ENCODE measurements at places on chromosomes 4 and X.
A peak's percentile ranks its signal among the peaks of the same experiment; 100 is the strongest.

DNA sequence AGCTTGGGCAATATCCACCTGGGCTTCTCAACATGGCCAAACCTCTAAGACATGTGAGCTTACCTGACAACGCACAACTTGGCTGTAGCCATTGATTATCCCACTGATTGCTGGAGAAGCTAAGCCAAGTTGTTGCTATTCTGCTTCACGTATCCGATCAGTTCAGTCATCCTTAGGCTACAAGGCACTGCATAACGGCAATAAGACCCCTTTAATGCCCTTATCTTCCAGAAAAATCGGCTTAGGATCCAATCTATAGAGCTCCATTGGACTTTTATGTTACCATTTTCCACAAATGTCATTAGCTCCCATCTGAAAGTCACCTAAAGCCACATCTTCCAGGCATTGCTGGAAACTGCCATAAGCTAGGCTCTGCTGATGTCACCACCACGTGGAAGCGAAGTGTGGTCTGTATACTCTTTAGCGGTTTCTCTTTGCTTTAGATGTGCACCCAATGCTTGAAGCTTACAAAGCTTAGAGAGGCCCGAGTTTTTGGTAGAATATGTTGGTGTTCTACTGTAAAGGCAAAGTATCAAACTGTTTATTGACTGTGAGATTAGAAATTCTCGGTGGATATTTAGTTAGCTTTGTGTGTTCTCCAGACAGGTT is 163.1 kb downstream of the CPE start:
- peak; percentile 7 for DNase-seq

- DNase-seq = no peak
Observed at GRCh38 chrX:155544881-155545280, 67.9 kb downstream of the TMLHE start.

DNA sequence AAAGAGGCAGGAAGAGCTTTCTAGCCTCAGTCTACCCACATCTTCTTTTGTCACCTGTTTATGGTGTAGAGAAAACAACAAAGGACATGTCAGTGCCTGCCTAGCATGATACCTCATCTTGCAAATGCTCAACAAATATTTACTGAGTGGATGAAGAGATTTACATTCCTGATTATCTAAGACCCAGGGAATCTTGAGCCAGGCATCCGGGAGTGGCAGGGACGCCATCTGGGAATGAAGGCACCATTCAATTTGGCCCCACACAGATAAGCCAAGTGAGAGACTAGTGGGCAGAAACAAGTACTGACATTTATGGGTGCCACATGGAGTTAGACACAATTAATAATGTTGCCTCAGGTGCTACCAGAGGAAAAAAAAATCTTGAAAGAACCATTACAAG is 36.8 kb upstream of the CASK start:
- DNase-seq = no peak

DNA sequence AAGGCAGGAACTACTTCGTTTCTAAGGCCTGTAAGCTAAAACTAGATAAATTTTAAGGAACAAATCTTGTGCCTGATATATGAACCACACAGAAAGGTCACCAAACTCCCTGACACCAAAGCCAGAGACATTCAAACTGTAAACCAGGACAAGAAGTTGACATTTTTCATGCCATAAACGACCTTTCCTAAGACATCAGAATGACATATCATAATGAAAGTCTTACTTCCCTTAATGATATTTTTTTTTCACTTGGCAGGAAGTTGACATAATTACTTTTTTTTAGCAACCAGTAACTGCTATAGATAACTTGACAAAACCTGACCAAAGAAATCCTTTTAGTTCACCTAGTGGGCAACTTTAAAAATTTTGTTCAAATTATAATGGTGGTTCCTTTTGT is 231.5 kb upstream of the AGTR2 start:
- DNase-seq = no peak

- DNase-seq = no peak
Observed at GRCh38 chr4:108611365-108611764, 9.0 kb upstream of the RPL34 start.

DNA sequence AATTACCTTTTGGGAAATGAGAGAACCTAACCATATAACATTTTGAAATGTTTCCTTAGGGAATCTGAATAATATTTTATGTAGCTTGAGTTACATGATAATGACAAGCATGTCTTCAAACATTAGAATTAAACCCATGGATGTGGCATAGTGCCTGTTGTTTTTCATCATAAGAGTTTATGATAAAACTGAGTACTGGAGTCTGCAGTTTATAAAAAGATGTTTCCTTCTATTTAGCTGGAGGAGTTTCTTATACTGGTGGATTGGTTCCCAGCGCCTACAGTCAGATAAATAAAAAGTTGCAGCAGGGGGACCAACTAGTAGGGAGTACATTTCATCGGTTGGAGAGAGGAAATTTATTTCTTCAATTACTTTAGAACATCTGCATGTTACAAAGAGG is 70.1 kb upstream of the PCDH18 start:
- DNase-seq = no peak

DNA sequence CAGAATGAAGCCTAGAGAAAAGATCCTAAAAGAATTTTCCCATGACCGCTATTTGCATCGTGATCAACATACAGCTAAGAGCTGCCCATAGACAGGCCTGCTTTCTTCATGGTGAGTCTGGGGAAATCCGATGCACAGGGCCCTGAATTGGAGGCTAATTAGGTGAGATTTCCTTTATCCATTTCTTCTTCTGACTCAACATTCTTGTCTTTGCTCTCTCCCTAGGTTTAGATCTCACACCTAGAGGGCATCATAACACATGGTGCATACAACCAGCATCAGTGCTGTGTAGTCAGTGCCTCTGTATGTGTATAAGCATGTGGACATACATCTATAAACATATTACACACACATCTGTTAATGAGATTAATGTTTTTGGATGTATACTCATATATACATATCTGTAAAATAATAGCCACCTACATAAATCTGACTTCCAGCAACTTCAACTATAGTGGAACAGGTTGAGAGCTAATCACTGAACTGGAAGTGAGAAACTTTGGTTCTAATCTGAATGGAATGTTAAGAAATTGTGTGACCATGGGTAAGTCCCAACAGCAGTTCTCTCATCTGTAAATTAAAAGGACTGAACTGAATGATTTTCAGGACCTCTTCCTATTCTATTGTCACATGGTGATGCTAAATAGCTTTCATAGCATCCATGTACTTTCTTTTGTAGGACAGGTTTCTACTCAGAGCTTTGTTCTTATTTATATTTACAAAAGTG is 17.5 kb downstream of the GATB start:
- no peak for DNase-seq

- DNase-seq = peak; percentile 49
Observed at GRCh38 chrX:49282647-49283011, 13.0 kb downstream of the PPP1R3F start.

GRCh38 chrX:136491832-136492231 is 4.1 kb downstream of the BRS3 start:
- no peak for DNase-seq

DNA sequence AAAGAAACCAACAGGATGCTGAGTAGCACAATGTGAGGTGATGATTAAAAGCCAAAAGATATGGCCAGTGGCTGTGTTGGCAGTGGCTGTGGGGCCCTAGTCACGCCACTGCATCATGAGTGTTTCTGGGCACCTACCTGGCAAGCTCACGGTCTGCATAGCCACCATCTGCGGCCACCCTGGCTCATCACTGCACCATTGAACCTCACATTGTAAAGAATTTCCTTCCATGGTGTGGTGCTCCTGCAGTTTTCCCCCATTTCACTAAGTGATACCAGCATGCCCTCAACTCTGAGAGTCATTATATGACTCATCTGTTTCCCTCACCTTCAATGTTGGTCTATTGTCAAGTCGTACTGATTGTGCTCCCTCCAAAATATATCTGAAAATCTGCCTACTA is 45.5 kb upstream of the CLNK start:
- no peak for DNase-seq

DNA sequence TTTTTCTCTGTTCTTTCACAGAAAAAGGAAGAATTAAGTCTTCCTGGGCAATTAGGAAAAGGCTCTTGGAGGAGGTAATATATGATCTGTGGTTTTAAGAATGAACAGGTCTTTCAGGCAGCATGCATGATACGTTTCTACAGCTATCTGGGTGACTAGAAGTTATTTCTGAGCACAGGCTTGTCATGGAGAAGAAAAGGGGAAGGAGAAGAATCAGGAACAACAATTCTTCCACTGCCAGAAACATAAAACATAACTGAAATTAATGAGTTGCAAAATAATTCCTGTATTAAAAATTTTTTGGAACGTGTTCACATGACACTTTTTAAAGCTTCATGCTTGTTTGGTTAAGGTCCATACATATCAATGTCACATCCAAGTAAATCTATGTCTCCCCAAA is 17.7 kb upstream of the STIM2 start:
- DNase-seq = no peak

- no peak for DNase-seq
Observed at GRCh38 chr4:6591781-6592180, 16.8 kb downstream of the MAN2B2 start.

DNA sequence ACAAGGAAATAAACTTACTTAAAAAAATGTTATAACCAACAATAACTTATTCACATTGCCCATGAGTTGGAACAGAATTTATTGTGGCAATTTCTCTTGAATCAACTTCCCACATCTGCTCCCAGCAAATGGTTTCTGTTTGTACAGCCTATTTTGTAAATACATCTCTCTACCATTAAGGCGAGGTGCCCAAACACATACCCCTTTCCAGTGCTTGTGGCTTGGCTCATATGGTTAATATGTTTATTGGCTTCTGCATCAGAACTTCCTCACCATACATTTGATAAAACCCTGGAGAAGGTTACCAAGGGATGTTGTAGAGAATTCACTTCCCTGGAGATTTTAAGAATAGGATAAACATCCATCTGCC is 207.1 kb downstream of the SOWAHB start:
- no peak for DNase-seq

DNA sequence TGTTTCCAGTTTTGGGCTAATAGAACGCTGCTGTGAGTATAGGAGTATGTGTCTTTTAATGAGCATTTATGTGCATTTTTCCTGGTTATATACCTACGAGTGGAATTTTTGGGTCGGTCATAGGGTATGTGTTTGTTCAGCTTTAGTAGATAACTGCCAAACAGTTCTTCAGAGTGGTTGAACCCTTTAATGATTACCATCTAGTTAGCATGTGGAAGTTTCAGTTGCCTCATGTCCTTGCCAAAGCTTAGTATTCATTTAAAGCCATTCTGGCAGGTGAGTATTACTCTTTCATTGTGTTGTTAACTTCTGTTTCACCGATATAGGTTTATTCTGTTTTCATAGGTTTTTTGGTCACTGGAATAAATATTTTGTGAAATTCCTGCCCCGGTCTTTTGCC is 229.1 kb downstream of the ARHGAP10 start:
- no peak for DNase-seq

DNA sequence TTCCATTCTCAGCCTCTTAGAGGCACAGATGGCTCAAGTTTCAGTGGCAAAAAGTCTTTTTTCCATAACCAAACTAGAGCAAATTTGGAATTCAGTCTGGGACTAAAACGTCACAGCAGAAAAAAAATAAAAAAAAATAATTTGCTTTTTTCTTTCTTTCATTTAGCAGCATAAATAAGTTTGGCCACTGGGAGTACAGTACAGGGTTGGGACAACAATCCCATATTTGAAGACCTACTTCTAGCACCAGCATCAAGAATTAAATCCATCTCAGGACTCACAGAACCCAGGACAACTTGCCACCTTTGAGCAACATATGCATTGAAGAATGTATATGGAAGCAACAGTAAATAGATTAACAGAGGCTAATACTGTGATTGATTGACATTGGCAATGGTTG is 214.0 kb downstream of the FBXW7 start:
- no peak for DNase-seq

GRCh38 chr4:110130576-110131358 is 67.6 kb downstream of the ELOVL6 start:
- no peak for DNase-seq

DNA sequence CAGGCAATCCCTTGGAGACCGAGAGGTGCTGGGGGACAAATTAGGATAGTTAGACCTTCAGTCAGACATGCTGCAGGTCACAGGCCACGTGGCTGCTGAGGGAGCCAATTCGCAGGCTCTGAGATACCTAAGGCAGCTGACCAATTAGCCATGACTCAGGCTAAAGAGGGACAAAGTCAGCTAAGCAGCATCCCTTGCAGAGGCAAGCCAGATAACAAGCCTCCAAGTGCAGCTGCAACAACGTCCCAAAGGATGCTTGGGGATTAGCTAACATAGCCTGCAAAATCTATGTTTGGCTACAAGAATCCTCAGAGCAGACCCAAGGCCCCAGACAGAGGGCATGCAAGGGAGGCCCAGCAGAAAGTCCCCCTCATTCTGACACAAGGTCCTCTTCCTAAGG is 93.5 kb downstream of the SEL1L3 start:
- peak; percentile 42 for DNase-seq

DNA sequence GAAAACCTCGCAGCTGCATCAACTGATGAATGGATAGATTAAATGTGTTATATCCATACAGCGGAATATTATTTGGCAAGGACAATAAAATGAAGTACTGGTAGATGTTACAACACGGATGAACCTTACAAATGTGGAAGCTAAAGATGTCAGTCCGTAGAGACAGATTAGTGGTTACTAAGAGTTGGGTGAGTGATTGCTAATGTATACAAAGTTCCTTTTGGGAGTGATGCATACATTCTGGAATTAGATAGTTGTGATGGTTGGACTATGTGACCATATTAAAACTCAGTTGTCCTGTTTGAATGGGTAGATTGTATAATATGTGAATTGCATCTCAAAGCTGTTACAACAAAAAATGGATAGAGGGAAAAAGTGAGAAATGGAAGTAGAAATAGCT is 2.8 kb downstream of the FIP1L1 start:
- no peak for DNase-seq

GRCh38 chrX:2320580-2321327 is 180.0 kb downstream of the DHRSX start:
- DNase-seq = no peak

DNA sequence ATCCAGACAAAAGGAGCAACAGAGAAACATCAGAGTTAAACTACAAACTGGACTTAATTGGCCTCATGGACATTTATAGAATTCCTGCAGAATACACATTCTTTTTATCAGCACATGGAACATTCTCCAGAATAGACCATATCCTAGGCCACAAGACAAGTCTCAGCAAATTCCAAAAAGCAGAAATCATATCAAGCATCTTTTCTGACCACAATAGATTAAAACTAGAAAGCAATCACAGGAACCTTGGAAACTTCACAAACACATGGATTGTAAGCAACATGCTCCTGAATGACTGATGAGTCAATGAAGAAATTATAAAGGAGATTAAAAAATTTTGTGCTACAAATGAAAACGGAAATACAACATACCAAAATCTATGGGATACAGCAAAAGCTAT is 526.7 kb downstream of the PCDH7 start:
- DNase-seq = no peak

DNA sequence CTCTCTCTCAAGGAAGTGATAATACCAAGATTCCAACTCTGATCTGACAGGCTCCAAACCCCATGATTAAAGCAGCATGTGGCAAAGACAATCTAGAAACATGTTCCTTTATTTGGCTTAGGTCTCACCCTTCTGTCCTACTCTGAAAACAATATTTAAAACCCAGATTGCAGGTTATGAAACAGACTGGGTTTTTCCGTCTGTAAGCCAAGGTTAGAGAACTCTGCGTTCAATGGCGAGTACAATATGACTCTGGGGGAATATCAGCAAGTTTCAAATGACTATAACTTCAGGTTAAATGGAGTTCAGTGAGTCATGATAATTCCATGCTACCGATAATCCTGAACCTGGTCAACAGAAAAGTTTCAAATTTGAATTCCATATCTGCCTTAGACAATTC is 50.8 kb downstream of the ANAPC10 start:
- no peak for DNase-seq
